ENCODE measurements at places on chromosomes 1 and 21.

- DNase-seq, result no peak
These were observed 3.1 kb downstream of the SLC41A1 start for GRCh38 chr1:205809942-205810345.

DNA sequence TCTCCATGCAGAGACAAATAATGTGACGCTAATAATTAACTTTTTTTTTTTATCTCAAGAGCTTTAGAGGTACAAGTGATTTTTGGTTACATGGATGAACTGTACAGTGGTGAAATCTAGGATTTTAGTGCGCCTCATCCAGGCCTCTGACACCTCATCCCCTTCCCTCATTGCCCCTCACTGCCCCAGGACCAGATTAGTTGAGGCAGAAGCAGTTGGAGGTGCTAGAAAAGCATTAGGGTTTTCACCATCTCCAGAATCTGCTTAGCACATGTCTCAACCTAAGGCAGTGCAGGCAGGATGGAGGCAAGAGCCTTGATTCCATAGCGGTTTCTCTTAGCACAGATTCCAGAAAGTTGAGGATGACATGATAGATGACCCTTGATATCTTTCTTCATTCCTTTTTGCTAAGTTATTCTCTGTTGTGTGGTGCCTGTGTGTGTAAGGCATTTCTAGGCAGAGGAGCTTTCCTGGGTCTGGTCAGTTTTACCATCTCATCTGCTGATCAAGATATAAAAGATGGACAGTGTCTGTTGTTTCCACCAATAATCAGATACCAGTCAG lies 16.3 kb upstream of the IL10 start:
- no peak for DNase-seq

DNA sequence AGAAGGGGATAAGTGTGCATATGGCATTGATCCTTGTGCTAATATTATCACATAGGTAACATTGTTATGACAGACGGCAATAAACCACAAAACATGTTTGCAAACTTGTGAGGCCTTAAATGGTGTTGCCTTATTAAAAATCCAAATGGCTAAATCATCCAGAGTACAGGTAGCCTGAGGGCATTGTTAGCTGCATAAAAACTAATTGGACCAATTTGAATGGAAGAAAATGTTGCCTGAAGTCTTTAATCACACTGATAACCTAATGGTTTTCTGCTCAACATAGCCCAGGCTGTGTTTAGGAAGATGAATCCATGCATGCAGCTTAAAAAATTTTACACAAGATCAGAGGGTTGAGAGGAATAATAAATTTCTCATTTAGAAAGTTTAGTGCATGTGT lies 19.4 kb upstream of the LRRC53 start:
- DNase-seq, result no peak

DNA sequence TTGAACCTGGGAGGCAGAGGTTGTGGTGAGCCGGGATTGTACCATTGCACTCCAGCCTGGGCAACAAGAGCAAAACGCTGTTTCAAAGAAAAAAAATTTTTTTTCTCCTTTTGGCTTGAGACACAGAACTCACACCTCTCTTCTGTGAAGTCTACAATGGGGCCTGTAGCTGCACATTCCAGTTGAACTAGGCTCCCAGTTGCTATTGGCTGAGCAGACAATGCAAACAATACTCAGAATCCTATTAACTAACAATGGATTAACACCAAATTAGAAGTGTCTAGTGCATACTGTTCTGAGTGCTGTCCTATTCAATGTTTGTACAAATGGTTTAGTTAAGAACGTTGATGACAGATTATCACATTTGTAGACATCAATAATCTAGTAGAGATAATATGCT lies 17.6 kb upstream of the MCL1 start:
- no peak for DNase-seq

DNA sequence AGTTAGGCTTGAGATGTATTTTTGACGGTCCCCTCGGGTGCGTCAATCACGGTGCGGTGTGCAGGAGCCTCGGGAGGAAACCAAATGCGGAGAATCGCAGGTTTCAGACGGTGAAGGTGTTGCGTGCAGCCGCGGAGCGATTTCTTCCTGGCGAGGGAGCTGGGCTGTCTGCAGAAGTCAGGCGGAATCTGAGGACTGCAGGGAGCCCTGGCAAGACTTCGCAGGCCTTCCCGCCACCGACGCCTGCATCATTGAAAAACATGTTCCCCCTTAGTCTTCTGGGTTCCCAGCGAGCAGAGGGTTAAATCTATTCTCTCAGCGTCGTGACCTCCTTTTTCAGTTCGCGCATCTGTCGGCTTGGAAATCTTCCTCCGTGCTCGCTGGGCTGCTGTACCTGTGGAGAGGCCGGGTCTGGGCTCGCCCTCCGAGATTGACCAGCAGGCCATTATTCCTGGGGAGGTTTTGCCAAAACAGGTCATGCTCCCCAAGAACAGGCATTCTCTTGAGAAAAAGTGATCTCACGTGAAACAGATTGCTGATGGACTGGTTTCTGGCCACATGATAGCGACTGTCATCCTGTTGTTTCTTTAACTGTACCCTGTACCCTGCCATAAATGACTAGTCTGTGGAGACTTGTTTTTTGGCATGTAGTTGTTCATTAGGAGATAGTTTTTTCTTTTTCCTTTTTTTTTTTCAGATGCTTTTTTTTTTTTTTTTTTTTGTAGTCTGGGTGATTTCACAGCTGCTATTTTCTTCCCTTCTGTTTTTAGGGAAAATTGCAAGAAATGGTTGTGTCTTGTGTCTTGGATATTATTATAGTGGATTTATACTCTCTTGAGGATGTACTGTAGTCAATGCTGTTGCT lies 894 bp downstream of the EPB41 start:
- DNase-seq, result peak; percentile 43

GRCh38 chr1:41876576-41877445 lies 41.9 kb downstream of the HIVEP3 start:
- DNase-seq, result no peak

DNA sequence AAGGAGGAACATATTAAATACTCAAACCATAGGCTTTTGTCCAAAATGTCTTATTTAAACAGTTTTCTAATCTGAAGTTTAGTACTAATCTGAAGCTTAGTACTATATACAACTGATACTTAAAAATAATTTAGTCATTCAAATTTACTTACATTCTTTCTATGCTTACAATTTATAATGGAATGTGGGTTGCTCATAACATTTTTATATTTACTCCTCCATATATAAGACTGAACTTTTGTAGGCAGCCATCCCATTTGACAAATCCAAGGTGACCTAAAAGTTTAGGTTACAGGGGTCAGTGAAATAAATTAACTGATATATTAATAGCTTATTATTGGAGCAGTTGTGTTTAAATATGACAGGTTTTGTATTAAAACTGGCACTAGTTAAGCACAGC lies 570.6 kb downstream of the DPYD start:
- no peak for DNase-seq
